Esophagus squamous epithelium (tissue), 5 donors: ENCODE measurements at places on chromosomes 7 and 10.

- no peak for DNase-seq
Observed at GRCh38 chr7:24722386-24723177, 34.7 kb downstream of the GSDME start.

DNA sequence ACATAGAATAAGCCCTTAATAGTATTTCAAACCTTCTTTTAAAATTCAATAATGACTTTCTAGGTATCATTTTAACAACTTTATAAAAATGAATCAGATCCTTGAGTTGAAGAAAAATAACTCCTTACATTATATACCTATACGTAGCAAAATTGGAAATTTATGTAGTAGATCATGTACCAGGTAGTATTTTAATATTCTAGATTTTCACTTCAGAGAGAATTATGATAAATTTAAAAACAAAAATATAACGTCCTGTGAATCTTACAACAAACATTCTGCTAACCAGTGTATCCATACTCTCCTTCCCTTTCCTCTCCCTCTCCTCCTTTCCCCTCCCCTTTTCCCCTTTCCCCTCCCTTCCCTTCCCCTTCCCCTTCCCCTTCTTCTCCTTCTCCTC is 6.1 kb upstream of the RAB11FIP2 start:
- DNase-seq = no peak

GRCh38 chr7:50507898-50508470 is 57.2 kb downstream of the DDC start:
- no peak for DNase-seq

GRCh38 chr10:64210211-64210610 is 689.0 kb downstream of the REEP3 start:
- no peak for DNase-seq

GRCh38 chr10:93346694-93347093 is 135.4 kb downstream of the MYOF start:
- no peak for DNase-seq

DNA sequence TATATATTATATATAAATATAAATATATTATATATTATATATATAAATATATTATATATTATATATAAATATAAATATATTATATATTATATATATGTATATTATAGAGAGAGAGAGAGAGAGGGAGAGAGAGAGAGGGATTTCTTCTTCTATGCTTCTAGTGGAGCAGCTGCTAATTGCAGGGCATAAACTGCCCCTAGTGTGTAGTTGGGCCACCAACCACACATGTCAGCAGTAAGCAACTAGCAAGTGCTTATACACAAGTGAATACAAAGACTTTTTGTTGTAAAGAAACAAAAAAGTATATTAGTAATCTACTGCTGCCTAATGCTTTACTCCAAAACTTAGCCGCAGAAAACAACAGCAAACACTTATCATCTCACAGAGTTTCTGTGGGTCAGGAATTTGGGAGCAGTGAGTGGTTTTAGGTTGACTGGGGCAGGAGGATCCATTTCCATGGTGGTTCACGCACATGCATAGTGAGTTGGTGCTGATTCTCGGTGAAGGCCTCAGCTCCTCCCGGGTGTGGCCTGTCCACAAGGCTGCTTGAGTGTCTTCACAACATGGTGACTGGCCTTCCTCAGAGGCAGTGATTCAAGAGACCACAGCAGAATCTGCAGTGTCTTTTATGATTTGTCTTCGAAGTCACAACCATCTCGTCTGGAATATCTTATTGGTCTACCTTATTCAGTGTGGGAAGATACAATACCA is 25.5 kb upstream of the BAG3 start:
- DNase-seq = no peak

DNA sequence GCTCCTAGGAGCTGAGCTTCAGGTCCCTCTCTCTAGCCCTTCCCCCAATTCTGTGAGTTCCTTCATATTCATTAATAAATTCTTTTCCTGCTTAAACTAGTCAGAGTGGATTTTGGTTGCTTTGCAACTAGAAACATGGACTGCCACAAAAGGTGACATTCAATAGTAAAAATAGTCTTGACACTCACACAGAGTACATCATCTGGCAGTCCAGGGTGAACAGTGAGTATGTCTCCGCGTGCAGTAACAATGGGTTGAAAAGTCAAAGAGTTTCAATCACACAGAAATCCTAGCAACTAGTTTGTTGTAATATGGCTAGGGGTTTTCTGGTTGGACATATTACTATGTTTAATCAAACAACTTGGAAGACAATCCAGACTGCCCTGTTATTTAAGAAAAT is 168.8 kb upstream of the TBX20 start:
- no peak for DNase-seq

- no peak for DNase-seq
Observed at GRCh38 chr10:110646417-110647135, 2.4 kb downstream of the RBM20 start.

GRCh38 chr10:106609470-106610266 is 554.8 kb downstream of the SORCS1 start:
- DNase-seq = no peak

DNA sequence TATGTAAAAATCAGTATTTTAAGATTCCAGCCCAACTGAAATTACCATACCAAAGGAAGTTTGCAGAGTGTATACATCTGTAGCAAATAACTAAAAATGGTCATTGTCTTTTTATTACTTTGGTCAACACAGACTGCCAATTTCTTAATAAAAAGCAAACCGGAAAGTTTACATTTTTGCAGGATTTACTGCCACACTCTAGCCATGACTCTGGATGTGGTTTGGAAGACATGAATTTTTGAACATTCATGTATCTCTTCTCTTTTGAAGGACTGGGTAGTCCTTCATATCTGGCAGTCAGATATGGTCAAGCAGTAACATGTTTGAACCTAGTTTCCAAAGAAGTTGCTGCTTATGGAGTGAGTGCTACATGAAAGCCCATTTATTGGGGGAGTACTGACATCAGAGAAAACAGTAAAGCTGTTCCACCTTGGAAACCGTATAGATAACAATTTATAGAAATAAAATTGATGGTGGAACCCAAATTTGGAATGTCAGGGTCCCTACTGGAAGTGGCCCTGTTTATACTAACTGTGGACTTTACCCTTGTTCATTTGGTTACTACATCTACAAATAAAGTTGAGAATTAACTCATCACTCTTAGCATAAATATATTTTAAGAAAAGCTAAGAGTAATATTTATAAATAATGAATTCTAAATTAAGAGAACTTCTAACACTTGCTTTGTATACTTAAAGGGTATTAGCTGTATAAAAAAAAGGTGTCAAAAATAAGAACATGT is 84.6 kb downstream of the ZMYND11 start:
- DNase-seq = no peak

DNA sequence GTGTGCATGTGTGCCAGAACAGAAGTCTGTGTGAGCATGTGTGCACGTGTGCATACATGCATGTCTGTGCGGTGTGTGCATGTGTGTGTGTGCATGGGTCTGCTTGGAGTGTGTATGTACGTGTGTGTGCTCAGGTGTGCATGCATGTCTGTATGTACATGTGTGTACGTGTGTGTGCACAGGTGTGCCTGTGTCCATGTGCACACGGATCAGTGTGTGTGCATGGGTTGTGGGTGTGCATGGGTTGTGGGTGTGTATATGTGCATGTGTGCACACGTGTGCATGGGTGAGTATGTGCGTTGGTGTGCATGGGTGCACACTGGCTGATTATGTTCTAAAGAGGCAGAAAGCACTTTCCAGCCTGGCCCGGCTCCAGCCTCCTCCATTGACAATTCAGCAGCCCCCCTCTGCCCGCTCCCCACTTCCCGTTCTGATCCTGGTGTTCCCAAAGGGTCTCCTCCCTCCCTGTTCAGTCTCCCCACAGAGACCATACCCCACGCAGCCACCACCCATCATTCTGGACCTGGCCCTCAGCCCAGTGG is 44.1 kb upstream of the PDGFA start:
- DNase-seq = no peak

- DNase-seq = no peak
Observed at GRCh38 chr10:113872139-113873030, 17.9 kb downstream of the NHLRC2 start.

DNA sequence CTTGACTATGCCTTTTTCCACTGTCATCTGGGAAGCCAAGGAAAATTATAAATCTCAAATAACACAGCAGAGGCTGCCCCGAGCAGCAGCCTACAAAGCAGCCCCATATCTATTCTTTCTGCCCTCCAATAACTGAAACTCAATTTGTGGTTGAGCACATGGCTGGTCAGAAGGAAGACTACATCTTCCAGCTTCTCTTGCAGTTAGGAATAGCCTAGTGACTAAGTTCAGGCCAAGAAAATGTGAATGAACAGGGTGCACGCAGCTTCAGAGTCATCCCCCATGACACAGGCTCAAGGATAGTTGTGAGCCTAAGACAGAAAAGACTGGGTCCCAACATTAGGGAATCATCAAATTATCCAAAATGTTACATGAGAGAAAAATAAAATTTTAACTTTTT is 42.3 kb downstream of the CHCHD3 start:
- DNase-seq = no peak

DNA sequence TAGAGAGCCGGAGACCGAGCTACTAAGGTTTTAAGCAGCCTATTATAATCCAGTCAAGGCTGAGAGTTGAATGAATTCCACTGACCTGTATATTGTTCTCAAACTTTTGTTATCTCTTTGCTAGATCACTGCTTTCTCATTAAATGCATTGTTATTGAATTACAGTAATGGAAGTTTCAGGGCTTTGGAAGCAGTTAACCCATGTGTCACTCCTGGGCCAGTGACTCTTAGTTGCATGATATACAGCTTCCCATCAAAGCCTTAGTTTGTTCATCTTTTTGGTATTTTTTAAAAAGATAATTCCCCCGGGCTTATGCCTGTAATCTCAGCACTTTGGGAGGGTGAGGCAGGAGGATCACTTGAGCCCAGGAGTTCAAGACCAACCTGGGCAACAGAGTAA is 55.4 kb upstream of the KIAA1217 start:
- DNase-seq = no peak
